Astrocyte of the spinal cord (primary cell): ENCODE measurements at places on chromosomes 2 and 18.

DNA sequence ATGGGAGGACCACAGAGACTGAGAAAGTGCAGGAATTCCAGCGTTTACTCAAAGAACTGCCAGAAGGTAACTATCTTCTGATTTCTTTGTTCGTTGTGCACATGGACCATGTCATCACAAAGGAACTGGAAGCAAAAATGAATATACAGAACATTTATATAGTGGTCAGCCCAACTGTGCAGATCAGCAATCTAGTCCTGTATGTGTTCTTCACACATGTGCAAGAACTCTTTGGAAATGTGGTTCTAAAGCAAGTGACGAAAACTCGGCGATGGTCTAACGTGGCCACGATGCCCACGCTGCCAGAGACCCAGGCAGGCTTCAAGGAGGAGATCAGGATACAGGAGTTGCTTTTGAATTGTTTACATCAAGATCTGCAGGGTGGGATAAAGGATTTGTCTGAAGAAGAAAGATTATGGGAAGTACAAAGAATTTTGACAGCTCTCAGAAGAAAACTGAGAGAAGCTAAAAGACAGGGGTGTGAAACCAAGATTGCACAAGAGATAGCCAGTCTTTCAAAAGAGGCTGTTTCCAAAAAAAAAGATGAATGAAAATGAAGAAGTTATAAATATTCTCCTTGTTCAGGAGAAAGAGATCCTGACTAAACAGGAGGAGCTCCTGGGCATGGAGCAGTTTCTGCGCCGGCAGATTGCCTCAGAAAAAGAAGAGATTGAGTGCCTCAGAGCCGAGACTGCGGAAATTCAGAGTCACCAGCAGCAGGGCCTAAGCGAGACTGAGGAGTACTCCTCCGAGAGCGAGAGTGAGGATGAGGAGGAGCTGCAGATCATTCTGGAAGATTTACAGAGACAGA, 8.3 kb upstream of the CHST10 start:
- DNase-seq, result no peak

DNA sequence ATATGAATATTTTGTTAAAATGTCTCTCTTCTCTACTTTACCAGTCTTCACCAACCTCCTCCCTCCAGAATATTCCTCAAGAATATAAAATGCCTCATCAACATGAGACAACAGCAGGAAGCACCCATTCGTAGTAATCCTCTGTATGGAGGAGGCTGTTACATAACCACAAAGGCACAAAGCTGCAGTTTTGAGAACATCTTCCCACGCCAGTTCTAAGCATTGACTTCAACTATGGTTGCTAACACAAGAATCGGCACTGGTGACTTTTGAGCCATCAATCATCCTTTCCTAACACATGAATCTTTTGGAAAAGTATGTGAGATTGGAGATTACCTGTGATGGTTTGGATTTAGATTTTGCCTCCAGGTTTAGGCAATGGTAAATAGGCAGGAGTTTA, 54.9 kb upstream of the CYP1B1 start:
- DNase-seq, result no peak

DNA sequence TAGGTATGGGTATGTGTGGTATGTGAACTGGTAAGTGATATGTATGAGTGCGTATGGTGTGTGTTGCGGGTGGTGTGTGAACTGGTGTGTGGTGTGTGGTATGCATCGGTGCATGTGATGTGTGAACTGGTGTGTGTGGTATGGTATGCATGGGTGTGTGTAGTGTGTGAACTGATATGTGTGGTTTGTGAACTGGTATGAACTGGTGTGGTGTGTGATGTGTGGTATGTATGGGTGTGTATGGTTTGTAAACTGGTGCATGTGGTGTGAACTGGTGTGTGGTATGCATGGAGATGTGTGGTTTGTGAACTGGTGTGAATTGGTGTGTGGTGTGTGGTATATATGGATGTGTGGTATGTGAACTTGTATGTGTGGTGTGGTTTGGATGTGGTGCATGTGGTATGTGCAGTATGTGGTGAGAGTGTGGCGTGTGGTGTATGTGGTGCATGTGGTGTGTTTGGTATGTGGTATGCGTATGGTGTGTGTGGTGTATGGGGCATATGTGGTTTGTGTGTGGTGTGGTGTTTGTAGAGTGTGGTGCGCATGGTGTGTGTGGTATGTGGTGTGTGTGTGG, 208.9 kb upstream of the TNP1 start:
- no peak for DNase-seq

GRCh38 chr2:19574778-19575260, 216.4 kb upstream of the OSR1 start:
- peak; percentile 81 for DNase-seq

GRCh38 chr2:47257946-47258348, 102.8 kb upstream of the STPG4 start:
- no peak for DNase-seq

DNA sequence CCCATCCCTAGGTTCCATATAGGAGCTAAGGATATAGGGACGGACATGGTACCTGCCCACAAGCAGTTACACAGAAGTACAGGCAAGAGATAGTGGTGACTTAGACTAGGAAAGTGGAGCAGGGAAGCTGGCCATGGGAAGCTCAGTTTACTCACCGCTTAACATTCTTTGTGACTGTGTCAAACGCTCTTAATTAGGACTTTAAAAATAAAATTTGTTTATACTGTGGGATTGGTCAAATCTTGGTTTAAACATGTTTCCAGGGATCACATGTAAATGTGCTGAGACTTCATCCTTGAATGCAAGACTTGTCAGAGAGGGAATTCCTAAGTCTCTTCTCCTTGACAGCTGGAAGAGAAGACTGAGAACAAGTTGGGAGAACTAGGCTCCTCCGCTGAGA, 107.3 kb downstream of the MTCL1 start:
- peak; percentile 47 for DNase-seq

DNA sequence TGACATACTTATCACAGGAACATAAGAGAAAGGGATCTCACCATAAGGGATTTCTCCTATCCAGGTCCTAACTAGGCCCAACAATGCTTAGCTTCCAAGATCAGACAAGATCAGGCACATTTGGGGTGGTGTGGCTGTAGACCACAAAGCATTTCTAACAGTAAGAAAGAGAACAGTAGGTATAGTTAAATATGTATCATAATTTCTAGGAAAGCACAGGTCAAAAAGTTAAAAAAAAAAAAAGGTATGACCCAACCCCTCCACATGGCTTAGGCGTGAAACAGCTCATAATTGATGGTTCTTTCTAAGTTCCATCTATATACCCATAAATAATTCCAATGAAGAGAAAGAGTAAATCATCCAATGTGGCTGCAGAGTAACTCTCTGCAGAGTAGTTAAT, 6.9 kb downstream of the PRKD3 start:
- no peak for DNase-seq

GRCh38 chr2:62505109-62505749, 766 bp downstream of the TMEM17 start:
- DNase-seq, result no peak

DNA sequence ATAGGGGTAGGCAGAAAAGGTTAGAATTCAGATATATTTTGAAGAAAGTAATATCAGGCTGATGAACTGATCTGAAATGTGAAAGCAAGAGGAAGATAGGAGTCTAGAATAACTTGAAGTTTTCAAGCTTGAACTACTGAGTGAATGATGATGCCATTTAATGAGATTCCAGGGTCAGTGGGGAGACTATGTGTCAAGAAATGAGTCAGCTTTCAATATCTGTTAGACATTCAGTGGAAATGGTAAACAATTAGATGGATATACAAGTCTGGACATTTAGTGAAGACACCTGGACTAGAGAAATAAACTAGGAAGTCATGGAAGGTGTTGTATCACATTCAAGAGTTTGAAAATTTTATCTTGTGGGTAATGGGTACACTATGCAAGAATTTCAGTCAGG, 326.9 kb downstream of the FSIP2 start:
- DNase-seq, result no peak

GRCh38 chr2:183229386-183229785, 105.1 kb downstream of the NUP35 start:
- peak; percentile 71 for DNase-seq

GRCh38 chr18:45654677-45655076, 39.4 kb downstream of the SLC14A2 start:
- DNase-seq, result no peak

GRCh38 chr2:49753344-49753985, 599.1 kb upstream of the FSHR start:
- no peak for DNase-seq

DNA sequence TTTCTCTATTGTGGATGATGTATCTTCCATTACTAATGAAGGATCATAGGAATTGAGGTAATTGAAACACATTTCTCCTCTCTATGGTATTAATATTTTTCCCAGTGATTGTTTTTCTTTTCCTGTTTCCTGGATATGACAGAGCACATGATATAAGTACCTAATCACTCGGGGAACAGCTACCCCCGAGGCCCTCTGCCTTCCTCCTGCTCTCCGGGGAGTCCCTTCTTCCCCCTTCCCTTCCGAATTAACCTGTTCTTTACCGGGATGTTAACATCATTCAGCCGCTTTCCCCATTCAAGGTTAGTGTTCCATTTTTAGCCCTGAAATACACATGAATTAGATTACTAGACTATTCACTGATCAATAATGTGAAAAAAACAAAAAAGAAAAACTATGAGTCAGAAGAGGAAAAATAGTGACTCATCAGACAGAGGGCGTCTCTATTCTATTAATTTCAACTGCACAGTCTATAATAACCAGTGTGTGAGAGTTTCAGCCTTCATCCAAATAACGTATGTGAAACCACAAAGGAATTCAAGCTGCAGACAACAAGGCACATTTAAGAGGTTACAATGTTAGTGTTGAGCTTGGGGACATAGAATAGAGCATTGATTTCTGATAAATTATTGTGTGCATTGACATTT, 450.8 kb downstream of the DLGAP1 start:
- DNase-seq, result peak; percentile 44

DNA sequence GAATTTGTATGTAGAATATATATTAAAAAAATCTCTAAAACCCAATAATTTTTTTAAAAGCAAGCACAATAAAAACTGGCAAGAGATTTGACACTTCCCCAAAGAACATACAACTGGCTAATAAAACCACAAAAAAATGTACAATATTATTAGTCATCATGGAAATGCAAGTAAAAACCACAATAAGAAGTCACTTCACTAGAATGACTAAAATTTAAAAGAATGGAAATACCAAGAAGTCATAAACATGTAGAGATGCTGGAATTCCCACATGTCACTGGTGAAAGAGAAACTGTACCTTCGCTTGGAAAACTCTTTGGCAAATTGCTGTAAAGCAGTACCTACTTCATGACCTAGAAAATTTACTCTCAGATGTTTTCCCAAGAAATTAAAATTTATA, 43.4 kb upstream of the KYNU start:
- peak; percentile 67 for DNase-seq

DNA sequence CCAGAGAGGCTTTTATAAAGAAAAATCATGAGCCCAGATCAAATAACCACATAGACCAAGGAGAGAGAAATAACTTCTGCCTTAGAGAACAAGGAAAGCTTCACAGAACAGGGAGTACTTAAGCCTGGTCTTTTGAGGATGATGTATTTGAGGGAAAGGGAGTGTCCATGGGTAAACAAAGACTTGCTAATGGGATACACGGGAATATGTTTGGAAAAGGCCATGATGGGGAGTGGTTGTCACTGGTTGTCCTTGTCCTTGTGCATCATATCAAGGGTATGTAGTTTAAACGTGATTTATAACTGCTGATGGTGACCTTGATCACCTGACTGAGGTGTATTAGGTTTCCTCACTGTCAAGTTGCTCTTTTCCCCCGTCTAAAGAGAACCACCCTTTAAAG, 169.9 kb downstream of the FAM210A start:
- DNase-seq, result no peak

- peak; percentile 50 for DNase-seq
Observed at GRCh38 chr2:55010149-55010591, 40.1 kb downstream of the RTN4 start.

DNA sequence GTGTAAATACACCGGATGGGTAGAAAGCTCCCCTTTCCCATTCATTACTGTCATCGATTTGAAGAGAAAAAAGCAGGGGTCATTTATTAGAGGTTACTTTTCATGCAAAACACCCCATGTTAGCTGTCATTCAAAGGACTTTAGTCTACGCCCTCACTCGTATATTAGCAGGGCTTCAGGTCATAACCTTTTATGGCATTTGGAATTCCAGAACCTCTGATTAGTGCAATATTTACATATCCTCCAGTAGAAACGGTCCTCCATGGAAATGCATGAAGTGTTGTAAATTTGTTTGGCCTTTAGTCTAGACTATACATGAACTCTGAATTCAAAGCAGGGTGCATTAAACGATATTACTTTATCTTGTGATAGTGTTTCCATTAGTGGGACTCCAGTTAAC, 180.5 kb downstream of the ZNF516 start:
- DNase-seq, result no peak

DNA sequence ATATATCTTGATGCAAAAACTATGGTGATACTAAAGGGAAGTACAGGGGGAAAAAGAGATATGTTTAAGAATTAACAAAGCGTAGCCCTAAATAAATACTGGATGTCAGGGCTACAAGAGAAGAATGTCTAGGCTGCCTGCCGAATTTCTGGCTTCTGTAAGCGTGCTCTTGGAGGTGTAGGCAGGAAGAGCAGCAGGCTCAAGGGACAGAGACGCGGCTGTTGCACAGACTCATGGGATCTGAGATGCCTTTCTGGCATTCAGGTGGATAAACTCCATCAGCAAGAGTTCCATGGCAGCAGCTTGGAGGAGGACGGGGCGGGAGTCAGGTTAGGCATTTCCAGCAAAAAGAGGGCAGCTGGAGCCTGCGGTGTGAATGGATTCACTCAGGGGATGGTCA, 123.2 kb upstream of the TWIST2 start:
- no peak for DNase-seq

GRCh38 chr2:11746807-11747459, 501 bp downstream of the LPIN1 start:
- peak; percentile 41 for DNase-seq

- peak; percentile 83 for DNase-seq
Observed at GRCh38 chr2:38190542-38191218, 114.7 kb upstream of the CYP1B1 start.

DNA sequence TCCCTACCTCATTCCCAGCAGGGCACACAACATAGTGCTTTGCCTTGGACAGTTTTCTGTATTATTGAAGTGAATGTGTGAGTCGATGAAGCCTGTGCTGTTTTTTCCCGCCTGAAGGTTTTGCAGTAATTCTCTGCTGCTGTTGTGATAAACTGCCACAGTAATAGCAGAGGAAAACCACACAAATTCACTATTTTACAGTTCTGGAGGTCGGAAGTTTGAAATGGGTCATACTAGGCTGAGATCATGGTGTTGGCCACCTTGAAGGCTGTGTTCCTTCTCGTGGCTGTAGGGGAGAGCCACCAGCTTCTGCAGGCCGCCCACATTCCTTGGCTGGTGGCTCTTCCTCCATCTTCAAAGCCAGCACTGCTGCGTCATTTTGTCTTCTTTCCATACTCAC, 678 bp upstream of the SLC16A14 start:
- no peak for DNase-seq

DNA sequence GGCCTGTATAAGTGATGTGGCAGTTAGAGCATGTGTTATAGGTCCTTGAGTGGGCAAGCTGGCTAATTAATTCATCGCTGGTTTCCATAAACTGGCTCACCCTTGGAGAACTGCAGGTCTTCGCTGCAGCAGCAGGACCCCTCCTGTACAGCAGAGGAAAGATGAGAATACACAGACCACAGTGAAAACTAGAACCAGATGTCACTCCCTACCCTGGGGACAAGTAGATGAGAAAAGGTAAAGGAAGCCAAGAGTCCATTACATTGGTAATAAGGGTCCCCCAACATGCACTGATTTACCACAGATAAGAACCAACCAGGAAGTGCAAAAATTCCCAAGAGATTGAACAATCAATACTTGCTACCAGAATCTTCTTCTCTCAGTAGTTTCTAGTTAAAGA, 415.6 kb upstream of the LYPD1 start:
- no peak for DNase-seq

GRCh38 chr2:34307636-34308035, 708.5 kb upstream of the FAM98A start:
- DNase-seq, result no peak

- no peak for DNase-seq
Observed at GRCh38 chr18:44818668-44819403, 138.1 kb downstream of the SETBP1 start.
